Tibial artery (tissue), 4 donors: ENCODE measurements at places on chromosomes 12 and 14.

GRCh38 chr12:20631711-20632110 lies 63.4 kb upstream of the SLCO1C1 start:
- no peak for DNase-seq
- H3K36me3 ChIP-seq: peaks cover 11% of the 10 kb centered on the region
- no peak overlapping the region for H3K27ac ChIP-seq
- H3K4me1 ChIP-seq: peaks cover 8% of the 10 kb centered on the region
- H3K4me3 ChIP-seq: no peak overlapping the region

- H3K4me1 ChIP-seq: no peaks in the 10 kb centered on the region
- H3K27ac ChIP-seq: no peak overlapping the region
- no peak overlapping the region for H3K4me3 ChIP-seq
- peaks cover 2% of the 10 kb centered on the region for H3K36me3 ChIP-seq
- DNase-seq: no peak
Observed at GRCh38 chr14:90903101-90903500, 86.9 kb upstream of the TTC7B start.

- H3K27ac ChIP-seq: no peak overlapping the region
- no peak for DNase-seq
- no peaks in the 10 kb centered on the region for H3K36me3 ChIP-seq
- no peak overlapping the region for H3K4me3 ChIP-seq
- H3K4me1 ChIP-seq: no peaks in the 10 kb centered on the region
Observed at GRCh38 chr12:66942741-66943465, 264.0 kb upstream of the GRIP1 start.

DNA sequence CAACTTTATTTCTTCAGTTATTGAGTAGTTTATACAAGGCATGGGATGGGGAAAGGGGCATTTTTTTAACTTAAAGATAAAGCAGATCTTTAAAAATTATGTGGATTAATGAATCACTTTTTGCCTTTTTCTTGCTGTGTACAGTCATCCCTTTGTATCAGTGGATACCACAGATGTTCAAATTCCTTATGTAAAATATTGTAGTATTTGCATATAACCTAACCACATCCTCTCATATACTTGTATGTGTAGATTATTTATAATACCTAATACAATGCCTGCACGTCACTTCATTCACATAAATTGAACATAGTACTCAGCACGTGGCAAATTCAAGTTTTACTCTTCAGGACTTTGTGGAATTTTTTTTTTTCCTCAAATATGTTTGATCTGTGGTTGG lies 66.5 kb upstream of the MON2 start:
- no peaks in the 10 kb centered on the region for H3K4me1 ChIP-seq
- H3K36me3 ChIP-seq: peaks cover 66% of the 10 kb centered on the region
- no peaks in the 10 kb centered on the region for H3K27me3 ChIP-seq
- no peak overlapping the region for H3K27ac ChIP-seq
- DNase-seq: no peak

DNA sequence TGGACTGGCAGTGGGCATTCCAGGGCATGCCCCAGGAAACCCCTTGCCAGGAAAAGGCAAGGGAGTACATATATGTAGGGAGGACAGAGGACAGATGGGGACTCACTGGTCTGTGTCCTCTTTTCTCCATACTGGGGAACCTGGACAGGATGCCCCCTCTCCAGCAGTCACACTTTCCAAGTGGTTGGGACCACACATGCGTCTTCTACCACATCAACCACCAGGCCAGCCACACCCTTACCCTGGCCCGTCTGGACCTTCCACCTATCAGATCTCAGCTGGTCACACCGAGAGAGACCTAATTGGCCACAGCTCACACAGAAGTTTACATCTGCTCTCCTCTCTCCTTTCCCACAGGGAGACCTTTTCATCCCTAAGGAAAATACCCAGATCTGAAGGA lies 8.3 kb downstream of the ANKRD33 start:
- H3K4me1 ChIP-seq: no peaks in the 10 kb centered on the region
- no peak for DNase-seq
- H3K36me3 ChIP-seq: no peaks in the 10 kb centered on the region
- H3K4me3 ChIP-seq: no peak overlapping the region

GRCh38 chr12:13247596-13247995 lies 51.1 kb downstream of the EMP1 start:
- no peak overlapping the region for H3K27ac ChIP-seq
- H3K4me1 ChIP-seq: no peaks in the 10 kb centered on the region
- peaks cover 4% of the 10 kb centered on the region for H3K27me3 ChIP-seq
- no peaks in the 10 kb centered on the region for H3K36me3 ChIP-seq
- DNase-seq: no peak
- no peak overlapping the region for H3K4me3 ChIP-seq

- no peaks in the 10 kb centered on the region for H3K27me3 ChIP-seq
- H3K36me3 ChIP-seq: no peaks in the 10 kb centered on the region
- no peak for DNase-seq
- no peak overlapping the region for H3K4me3 ChIP-seq
- H3K4me1 ChIP-seq: no peaks in the 10 kb centered on the region
Observed at GRCh38 chr14:87286191-87286590, 706.8 kb downstream of the GALC start.

GRCh38 chr12:130620281-130620680 lies 95.8 kb downstream of the RIMBP2 start:
- H3K4me1 ChIP-seq: no peaks in the 10 kb centered on the region
- no peak overlapping the region for H3K4me3 ChIP-seq
- DNase-seq: peak; percentile 43
- H3K36me3 ChIP-seq: no peaks in the 10 kb centered on the region
- H3K27ac ChIP-seq: no peak overlapping the region

DNA sequence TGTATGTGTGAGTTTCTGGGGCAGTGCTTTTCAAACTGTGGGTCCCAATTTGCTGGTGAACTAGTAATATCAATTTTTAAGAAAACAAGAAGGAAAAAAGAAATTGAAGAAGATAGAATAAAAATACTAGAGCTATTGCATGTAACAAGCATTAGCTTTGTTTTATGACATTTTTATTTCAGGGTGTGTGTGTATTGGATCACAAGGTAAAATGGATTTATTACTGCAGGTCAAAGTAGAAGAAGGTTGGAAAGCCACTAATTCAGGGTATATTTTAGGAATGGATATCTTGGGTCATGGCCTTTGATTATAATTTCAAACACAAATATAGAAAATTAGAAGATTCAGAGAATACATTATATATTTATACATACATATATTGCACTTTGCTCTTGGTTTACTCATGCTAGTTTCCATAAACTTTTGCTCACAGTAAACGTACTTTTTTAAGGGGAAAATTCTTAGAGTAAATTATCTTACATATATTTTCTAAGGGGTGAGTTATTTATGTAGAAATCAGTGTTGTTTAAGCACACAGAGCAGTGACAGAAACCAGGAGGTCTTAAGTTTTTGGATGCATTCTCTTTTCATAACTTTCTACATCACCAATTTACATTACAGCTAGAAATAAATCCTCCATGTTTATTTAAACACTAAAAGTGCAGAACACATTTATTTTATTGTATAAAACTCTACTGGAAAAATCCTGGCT lies 34.5 kb upstream of the PPM1A start:
- DNase-seq: no peak
- H3K4me3 ChIP-seq: no peak overlapping the region
- no peaks in the 10 kb centered on the region for H3K36me3 ChIP-seq
- no peaks in the 10 kb centered on the region for H3K4me1 ChIP-seq

DNA sequence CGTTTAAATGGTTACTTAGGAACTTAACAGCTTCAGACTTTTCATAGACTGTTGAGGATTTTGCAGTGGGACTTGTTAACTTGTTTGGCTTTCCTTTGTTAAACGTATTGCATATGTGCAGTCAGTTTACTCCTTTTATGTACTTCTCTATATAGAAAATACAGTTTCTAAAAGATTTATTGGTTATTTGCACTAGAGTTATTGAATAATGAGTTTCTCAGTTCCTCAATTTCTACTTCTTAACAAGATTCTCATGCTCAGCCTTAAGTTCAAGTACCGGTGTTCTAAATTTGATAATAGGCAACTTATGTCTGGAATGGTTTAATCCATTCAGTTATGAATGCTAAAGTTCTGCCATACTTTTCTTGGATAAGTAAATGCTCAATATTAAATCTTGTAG lies 919 bp downstream of the PSMA3 start:
- peak overlapping the region; percentile 92 for H3K27ac ChIP-seq
- H3K36me3 ChIP-seq: peaks cover 26% of the 10 kb centered on the region
- DNase-seq: no peak
- H3K27me3 ChIP-seq: no peaks in the 10 kb centered on the region

DNA sequence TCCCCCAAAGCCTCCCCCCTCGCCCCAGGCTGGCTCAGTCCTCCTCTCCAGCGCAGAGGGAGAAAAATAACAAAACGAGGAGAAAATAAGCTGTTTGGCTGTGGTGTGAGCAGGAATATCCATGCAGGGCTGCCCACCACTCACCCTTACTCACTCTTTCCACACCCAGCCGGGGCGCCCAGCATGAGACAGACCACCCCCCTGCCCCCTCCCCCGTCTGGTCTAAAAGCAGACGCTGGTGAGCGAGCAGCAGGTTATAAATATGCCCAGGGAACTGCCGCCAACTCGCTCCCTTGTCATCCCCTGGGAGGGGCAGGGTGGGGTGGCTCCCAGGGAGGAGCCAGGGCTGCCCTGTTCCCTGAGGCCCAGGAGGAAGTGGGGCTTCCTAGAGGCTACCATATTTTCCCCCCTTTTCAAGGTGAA lies 7.4 kb downstream of the WNT1 start:
- no peaks in the 10 kb centered on the region for H3K27me3 ChIP-seq
- peaks cover 25% of the 10 kb centered on the region for H3K4me1 ChIP-seq
- peak overlapping the region; percentile 16 for H3K4me3 ChIP-seq
- no peaks in the 10 kb centered on the region for H3K36me3 ChIP-seq

DNA sequence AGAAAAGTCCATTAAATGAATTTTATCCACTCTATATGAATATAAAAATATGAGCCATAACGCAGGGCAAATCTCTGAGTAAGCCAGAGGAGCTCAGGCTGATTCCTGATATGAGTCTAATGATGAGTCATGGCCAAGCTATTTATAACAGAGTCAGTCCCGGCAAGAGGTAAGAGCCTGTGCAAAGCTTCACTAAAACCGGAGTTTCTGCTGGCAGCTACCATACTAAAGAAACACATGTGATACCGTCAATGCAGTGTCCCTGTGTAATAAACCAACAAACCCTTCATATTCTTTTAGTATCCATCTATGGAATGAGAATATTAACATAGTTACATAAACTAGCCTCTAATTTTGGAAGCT lies 319.4 kb downstream of the KCNC2 start:
- no peaks in the 10 kb centered on the region for H3K4me1 ChIP-seq
- H3K4me3 ChIP-seq: no peak overlapping the region
- no peak overlapping the region for H3K27ac ChIP-seq
- H3K27me3 ChIP-seq: no peaks in the 10 kb centered on the region

- H3K4me1 ChIP-seq: no peaks in the 10 kb centered on the region
- H3K27ac ChIP-seq: no peak overlapping the region
- no peaks in the 10 kb centered on the region for H3K36me3 ChIP-seq
- no peak for DNase-seq
Observed at GRCh38 chr12:119096429-119097202, 82.1 kb upstream of the HSPB8 start.

DNA sequence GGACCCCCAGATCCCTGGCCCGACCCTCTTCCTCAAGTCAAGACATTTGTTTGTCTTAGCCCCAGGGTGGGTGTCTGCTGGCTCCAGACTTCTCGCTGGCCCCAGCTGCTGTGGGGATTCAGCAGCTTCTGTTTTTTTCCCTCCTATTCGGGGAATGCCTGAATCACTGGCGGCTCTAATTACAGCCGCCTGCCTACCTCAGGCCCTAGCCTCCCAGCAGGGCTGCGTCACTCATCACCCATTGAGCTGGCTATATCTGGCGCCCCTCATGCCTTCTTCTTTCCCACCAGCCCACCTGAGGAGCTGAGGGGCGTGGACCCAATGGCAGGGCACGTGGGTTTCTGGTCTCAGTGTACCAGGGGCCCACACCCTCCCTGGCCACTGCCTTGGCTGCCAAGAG lies 10.1 kb downstream of the KRT80 start:
- H3K27me3 ChIP-seq: no peaks in the 10 kb centered on the region
- H3K4me1 ChIP-seq: no peaks in the 10 kb centered on the region
- no peaks in the 10 kb centered on the region for H3K36me3 ChIP-seq
- H3K27ac ChIP-seq: no peak overlapping the region
- H3K4me3 ChIP-seq: no peak overlapping the region

DNA sequence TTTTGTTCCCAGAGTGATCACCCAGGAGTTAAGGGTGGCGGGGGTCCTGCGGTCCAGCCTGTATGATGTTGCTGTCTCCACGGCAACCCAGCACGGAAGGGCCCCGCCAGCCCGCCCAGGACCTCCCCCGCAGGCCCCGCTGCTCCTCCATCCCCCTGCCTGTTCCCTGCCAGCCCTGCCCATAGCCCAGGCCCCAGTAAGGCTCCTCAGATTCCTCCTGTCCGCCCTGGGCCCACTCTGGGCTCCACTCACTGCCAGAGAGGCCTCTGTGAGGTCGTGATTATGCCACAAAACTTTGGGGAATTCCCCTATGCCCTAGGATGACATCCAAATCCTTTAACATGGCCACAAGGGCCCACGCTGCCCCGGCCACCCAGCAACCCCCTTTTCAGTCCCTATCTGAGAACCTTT lies 20.8 kb downstream of the HSP90AA1 start:
- H3K27me3 ChIP-seq: no peaks in the 10 kb centered on the region
- DNase-seq: no peak
- H3K27ac ChIP-seq: no peak overlapping the region

DNA sequence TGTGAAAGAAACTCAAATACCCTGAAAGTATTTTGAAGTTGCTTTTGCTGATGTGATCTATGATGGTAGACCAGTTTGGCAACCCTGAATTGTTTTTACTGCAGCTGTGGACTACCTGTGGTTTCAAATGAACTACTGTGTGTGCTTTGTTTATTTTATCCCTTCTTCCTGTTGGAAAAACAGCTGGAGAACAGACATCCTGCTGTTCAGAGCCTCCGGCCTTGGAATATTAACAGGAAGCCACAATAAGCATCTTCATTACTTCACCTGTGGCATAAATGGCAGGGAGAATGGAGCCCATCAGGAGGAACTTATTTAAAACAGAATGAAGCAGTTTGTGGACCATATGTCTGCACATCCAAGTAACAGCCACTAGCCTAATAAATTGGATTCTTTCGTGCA lies 104.8 kb downstream of the DUSP6 start:
- no peaks in the 10 kb centered on the region for H3K36me3 ChIP-seq
- H3K4me3 ChIP-seq: no peak overlapping the region
- no peaks in the 10 kb centered on the region for H3K27me3 ChIP-seq
- no peak for DNase-seq

DNA sequence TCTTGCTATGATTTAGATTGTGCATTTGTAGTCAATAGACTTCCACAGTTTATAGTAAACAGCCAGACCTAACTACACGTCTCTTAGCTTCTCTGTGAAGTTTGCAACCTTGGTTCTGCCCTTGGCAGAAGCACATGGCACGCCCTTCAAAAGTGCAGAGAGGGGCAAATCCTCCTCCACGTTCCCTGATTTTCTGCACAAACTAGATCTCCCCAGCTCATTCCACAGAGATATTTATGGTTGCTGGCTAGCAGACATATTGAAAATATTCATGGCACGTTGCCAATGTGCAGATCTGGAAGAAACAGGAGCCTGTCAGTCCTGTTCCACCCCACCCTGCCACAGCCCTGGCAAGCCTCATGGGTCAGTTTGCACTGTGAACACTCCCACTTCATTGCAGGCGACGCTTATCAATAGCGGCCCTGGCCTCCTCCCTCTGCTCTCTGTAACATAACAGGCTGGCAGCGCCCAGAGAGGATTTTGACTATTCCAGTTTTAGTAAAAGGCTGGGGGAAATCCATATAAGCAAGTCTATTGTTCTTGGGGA lies 6.5 kb upstream of the LGALS3 start:
- H3K36me3 ChIP-seq: no peaks in the 10 kb centered on the region
- H3K4me1 ChIP-seq: peaks cover 38% of the 10 kb centered on the region
- no peak for DNase-seq
- H3K4me3 ChIP-seq: no peak overlapping the region
- no peaks in the 10 kb centered on the region for H3K27me3 ChIP-seq
- H3K27ac ChIP-seq: peak overlapping the region; percentile 51
